ENCODE measurements at places on chromosomes 4 and X. TPM values are rescaled to one million over a fixed set of nuclear protein-coding genes. Genes with fewer than 3 reads are reported as not detected.

DNA sequence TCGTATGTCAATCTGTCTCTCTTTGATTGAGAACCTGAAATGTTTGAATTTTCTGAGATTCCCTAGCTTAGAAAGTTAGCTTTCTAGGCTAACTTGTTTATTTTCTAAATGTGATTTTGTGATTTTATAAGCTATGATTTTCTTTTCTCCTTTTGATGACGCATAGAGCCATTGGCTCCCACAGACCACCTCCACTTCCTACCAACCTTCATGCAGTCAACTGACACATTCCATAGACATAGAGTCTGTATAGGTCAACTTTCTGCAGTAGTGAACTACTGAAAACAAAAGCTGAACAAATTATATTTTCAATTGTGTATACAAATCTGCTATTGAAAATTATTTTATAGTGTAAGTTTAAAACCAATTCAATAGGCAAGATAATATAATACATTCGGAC is 2.8 kb upstream of the SULT1B1 start:
- H3K36me3 ChIP-seq: no peaks in the 10 kb centered on the region
- DNase-seq: no peak
- H3K4me3 ChIP-seq: no peak overlapping the region
- no peak overlapping the region for H3K27ac ChIP-seq
- no peaks in the 10 kb centered on the region for H3K27me3 ChIP-seq

DNA sequence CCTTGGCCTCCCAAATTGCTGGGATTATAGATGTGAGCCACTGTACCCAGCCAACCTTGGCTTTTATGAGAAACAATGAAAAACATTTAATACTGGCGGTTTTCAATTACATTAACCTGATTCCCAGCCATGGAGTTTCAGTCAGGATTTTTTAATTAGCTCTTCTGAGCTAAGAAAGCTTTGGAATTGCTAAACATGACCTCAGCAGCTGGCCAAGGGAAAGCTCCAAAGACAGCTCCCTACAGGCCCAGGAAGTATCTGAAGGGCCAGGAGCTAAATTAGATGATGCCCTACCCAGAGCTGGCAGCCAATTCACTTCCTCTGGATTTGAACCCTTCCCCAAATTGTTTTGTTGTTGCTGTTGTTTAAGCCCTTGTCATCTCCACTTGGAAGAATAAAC is 26.5 kb upstream of the FUNDC1 start:
- H3K27ac ChIP-seq: no peak overlapping the region
- H3K27me3 ChIP-seq: no peaks in the 10 kb centered on the region
- no peak for DNase-seq

GRCh38 chr4:173684223-173684622 is 154.2 kb upstream of the HAND2 start:
- no peak overlapping the region for H3K27ac ChIP-seq
- H3K4me3 ChIP-seq: no peak overlapping the region
- no peaks in the 10 kb centered on the region for H3K27me3 ChIP-seq
- H3K36me3 ChIP-seq: no peaks in the 10 kb centered on the region
- no peaks in the 10 kb centered on the region for H3K4me1 ChIP-seq

GRCh38 chr4:82721819-82722423 is 76.7 kb downstream of the SCD5 start:
- H3K4me3 ChIP-seq: no peak overlapping the region
- no peaks in the 10 kb centered on the region for H3K36me3 ChIP-seq
- H3K4me1 ChIP-seq: peaks cover 10% of the 10 kb centered on the region
- no peak overlapping the region for H3K27ac ChIP-seq

- peak overlapping the region; percentile 13 for H3K4me3 ChIP-seq
- H3K27me3 ChIP-seq: no peaks in the 10 kb centered on the region
- no peaks in the 10 kb centered on the region for H3K36me3 ChIP-seq
- no peaks in the 10 kb centered on the region for H3K4me1 ChIP-seq
Observed at GRCh38 chrX:103464072-103464773, 55.1 kb downstream of the RAB40A start.

DNA sequence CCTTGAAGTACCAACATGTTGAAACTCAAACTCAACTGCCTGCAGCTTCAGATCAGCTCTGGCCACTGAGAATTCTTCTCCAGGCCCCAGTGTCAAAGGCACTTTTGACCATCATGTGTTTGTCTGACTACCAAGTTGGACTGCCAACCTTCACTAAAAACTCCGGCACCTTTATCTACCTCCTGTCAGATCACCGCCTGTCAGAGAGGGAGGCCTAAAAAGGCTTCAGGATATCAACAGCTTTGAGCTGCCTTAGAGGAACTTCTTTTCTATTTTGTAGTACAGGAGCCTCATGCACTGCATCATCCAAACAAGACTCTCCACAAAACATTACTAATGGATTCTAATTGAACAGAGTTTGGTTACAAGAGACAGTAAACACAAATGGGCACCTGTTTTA is 2.8 kb downstream of the ACSL1 start:
- peaks cover 70% of the 10 kb centered on the region for H3K4me1 ChIP-seq
- peaks cover 3% of the 10 kb centered on the region for H3K27me3 ChIP-seq
- DNase-seq: no peak
- H3K36me3 ChIP-seq: no peaks in the 10 kb centered on the region

- no peak for DNase-seq
- no peak overlapping the region for H3K4me3 ChIP-seq
- no peaks in the 10 kb centered on the region for H3K4me1 ChIP-seq
- H3K27me3 ChIP-seq: no peaks in the 10 kb centered on the region
- peaks cover 1% of the 10 kb centered on the region for H3K36me3 ChIP-seq
- H3K27ac ChIP-seq: no peak overlapping the region
Observed at GRCh38 chr4:87078987-87079486, 141.4 kb downstream of the KLHL8 start.

The CRMP1 gene
- not detected for total RNA-seq

The DHRSX gene
- total RNA-seq: 15.5 TPM

The BEX4 gene
- total RNA-seq: not detected

The CRLF2 gene
- total RNA-seq: not detected

The TMSB15B gene
- total RNA-seq: not detected

The MAGEC2 gene
- not detected for total RNA-seq

The C4orf36 gene
- total RNA-seq: not detected

The SH3D19 gene
- total RNA-seq: 34.4 TPM

All from HepG2 (cell line).